Activated T-cell treated with anti-CD3 and anti-CD28 coated beads, Interleukin-2, amount 50 U/mL, for 48 hours (primary cell): ENCODE measurements at places on chromosomes 1 and 21.

DNA sequence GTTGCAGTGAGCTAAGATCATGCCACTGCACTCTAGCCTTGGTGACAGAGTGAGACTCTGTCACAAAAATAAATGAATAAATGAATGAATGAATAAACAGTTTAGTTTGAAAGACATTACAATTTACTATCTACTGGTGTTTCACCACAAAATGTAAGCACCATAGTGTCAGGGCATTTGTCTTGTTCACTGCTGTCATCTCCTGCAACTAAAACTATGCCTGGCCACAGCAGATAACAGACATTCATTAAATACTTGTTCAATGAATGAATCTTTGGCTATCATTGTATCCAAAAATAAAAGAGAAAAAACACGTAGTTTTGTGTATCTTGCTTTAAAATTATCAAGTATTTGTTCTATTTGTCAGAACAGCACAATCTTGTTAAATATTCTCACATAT, 32.5 kb downstream of the SASS6 start:
- no peak for DNase-seq

GRCh38 chr1:109773900-109774485, 10.3 kb upstream of the EPS8L3 start:
- no peak for DNase-seq

- DNase-seq, result no peak
Observed at GRCh38 chr1:31397360-31398095, 15.5 kb upstream of the SERINC2 start.

GRCh38 chr1:24051206-24051945, 60.6 kb downstream of the MYOM3 start:
- DNase-seq, result no peak

GRCh38 chr1:125087691-125088090, 3902.9 kb downstream of the SRGAP2C start:
- DNase-seq, result no peak

- DNase-seq, result no peak
Observed at GRCh38 chr1:225762002-225762441, 15.6 kb upstream of the SRP9 start.

DNA sequence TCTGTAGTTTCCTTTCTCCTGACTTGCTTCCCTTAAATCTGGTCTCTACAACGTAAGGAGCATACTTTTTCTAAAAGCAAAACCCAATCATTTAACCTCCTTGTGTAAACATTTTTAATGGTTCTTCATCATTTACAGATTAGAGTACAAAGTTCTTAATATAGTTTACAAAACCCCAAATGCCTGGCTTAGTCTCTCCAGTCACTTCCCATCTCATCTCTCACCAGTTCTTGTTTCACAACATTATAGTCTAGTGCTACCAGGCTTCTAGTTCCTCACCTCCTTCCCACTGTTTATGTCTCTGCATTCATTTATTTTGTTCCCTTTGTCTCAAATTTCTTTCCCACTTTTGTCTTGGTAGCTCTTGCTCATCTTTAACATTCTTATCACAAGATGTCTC, 168.4 kb downstream of the FASLG start:
- no peak for DNase-seq

DNA sequence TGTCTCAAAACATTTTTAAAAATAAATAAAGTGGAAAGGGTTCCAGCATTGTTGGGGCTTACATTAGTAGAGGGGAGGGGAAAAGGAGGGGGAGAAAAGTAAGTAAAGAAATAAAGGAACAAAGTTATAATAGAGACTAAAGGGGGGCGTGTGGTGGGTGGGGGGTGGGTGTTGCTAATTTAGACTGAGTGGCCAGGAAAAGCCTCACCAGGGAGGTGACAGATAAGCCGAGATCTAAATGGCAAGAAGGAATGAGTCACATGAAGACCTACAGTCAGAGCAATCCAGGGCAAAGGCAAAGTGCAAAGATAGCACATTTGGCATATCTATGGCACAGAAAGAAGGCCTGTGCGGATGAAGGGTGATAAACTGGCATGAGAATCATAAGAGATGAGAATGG, 7.5 kb downstream of the MPL start:
- no peak for DNase-seq

GRCh38 chr21:14589855-14590563, 43.9 kb upstream of the SAMSN1 start:
- no peak for DNase-seq

GRCh38 chr1:164633997-164634396, 75.0 kb downstream of the PBX1 start:
- no peak for DNase-seq

- no peak for DNase-seq
Observed at GRCh38 chr1:181075766-181076350, 12.6 kb upstream of the IER5 start.

DNA sequence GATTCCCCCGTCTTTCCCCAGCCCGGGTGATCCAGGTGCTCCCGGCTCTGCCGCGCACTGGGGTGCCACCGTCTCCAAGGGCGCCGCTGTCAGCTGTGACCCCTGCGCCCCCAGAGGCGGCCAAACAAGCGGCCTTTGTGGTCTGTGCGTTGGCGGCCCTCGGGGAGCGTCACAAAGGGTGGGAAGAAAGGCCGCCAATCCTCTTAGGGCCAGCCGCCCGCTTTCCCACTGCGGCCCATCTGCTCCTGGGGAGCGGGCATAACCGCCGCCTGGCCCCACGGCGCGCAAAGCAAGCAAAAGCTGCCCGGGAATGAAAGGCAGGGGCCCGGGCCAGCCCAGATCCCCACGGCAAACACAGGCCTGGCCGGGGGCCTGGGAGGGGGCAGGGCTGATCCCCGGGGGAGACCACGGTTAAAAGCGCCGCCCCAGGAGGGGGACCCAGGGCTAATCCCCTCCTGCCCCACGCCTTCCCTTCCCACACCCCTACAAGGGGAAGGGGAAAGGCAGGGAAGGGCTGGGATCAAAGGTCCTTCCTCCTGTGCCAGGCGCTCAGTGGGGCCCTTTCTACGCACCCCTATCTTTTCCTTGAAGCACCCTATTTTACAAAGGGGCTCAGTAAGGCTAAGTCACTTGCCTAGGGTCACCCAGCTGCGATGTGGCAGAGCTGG, 24.0 kb downstream of the C1QB start:
- DNase-seq, result no peak

DNA sequence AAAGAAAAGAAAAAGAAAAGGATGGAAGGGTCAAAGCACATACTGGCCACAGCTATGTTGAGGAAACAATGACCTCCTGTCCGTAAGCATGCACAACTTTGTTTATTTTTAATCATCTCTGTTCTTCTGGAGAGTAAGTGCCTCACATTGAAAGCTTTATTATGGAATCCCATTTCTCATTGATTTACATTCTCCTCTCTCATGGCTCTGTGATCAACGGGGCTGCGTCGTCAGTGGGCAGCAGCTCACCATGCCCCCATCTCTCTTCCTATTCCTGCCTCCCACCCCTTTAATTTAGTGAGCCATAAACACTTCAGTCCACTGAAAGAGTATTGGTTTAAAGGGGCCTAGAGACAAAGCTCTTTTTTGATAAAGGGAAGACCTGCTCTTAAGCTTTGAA, 98.9 kb downstream of the KAZN start:
- no peak for DNase-seq

- DNase-seq, result no peak
Observed at GRCh38 chr1:167052389-167052788, 37.8 kb downstream of the GPA33 start.

DNA sequence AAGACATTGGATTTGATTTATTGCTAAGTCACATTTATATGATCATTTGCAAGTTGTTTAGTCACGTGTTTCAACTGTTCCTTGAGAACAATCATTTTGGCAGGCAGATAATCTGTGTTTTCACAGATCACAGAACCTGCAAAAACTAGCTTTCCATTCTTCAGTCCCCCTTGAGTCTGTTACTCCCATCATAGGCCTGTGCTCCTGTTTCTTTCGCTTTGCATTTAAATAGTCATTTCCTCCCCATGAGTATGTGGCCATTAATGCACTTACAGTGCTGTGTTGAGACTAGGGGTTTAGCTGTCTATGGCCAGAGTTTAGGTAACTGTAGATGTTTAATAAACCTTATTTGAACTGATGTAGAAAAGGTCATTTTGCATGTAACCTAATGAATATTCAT, 214.5 kb downstream of the PATJ start:
- no peak for DNase-seq
